ENCODE measurements at places on chromosomes 1 and 21.

GRCh38 chr1:111271464-111271801 lies 19.2 kb upstream of the CHIA start:
- no peak for DNase-seq

- DNase-seq: no peak
Measured at GRCh38 chr1:204266504-204267034, 52.8 kb upstream of the GOLT1A start.

- DNase-seq: no peak
Measured at GRCh38 chr1:20829946-20830345, 42.8 kb upstream of the HP1BP3 start.

DNA sequence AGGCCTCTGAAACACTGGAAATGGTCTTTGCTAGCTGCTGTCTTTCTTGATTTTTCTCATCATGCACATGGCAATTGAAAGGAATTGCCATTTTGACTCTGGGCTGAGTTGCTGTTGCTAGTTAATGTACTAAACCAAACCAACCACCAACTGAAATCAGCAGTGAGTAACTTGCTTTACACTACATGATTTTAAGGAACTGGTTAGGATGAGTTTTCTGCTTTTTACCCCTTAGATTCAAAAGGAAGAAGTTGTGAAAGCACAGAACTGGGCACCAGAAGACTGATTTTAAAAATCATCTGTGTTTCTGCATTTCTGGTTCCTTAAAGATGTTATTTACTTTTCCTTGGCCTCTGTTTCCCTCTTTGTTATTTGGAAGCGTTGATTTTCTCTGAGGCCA lies 361.9 kb downstream of the HLX start:
- no peak for DNase-seq

GRCh38 chr1:42807056-42807668 lies 9.8 kb upstream of the ERMAP start:
- no peak for DNase-seq

- DNase-seq: no peak
Measured at GRCh38 chr1:3716351-3716750, 35.9 kb upstream of the CCDC27 start.

GRCh38 chr1:47104816-47105215 lies 32.4 kb upstream of the CYP4A22 start:
- no peak for DNase-seq

GRCh38 chr1:206738370-206739366 lies 31.9 kb upstream of the IL19 start:
- no peak for DNase-seq

DNA sequence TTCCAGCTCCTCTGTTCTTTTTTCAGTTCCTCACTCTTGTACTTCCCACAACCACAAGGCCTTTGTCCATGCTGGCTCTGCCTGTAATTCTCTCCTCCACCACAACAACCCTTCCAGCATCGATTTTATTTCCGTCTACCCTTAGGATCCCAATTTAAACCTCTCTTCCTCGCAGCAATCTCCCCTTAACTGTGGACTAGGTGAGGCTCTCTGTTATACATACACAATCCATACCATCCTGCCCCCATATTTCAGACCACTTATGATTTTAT lies 90.4 kb upstream of the ZC3H11B start:
- DNase-seq: no peak

GRCh38 chr1:233112186-233113008 lies 162.0 kb downstream of the NTPCR start:
- no peak for DNase-seq

DNA sequence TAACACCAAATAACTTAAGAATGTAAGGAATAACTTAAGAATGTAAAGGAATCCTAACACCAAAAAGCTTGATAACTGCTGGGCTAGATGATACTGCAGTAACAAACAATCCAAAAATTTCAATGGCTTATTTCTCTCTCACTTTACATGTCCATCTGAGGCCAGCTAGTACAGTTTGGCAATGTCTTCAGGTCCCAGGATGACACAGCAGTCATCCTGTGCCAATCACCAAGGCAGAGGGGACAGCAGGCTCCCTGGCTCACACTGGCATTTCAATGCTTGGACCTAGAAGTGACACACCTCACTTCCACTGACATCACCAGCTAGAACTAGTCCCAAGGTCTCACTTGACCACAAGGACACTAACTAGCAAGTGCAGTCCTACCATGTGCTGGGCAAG lies 15.3 kb downstream of the DNAJC11 start:
- DNase-seq: no peak
